HS-27A (cell line): ENCODE measurements at places on chromosomes 2 and 18.

- no peak for DNase-seq
Measured at GRCh38 chr18:7641813-7642212, 74.7 kb downstream of the PTPRM start.

DNA sequence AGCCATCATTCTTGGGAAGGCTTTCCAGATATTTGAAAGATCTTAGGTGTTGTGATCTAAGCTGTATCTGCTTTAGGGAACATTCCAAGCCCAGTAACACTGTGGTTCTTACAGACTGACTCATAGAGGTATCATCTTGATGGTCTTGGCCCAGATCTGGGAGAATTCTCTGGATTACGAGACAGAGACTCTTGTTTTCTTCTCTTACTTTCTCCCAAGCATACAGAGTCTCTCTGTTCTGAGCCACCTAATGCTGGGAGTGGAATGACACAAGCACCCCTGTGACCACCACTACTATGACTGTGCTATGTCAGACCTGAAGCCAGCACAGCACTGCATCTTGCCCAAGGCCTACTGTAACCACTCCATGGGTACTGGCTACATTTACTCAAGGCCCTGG, 81.0 kb upstream of the EPAS1 start:
- no peak for DNase-seq

GRCh38 chr2:75655861-75656260, 9.3 kb downstream of the MRPL19 start:
- no peak for DNase-seq

DNA sequence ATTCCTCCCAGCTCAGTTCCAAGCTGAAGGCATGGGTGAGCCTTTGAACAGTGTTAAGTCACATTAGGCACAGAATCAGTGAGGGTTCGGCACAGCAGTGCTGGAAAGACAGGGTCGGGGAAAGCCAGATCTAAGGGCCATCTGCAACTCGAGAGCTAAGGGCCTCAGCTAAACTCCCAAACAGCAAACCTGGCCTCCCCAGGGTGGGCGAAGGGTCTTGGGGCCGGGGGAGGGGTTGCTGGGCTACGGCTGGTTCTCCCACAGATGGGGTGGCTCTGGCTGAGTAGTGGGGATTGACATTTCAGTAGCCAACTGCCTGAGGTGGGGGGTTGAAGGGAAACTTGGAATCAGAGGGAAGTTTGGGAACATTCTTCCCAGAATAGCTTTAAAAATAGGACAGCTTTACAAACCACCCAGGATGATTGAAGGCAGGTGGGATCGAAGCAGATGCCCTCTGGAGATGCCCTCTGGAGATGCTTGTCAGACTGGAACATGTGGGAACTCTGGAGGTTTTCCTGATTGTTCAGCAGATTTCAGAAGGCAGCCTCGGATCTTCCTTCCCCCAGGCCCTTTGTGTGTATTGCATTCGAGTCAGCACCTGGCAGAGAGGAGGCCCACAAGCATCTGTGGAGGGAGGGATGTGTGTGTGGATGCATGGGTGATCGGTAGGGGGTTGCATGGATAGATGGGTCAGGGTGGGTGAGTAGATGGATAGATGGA, 156.4 kb downstream of the SMAD7 start:
- DNase-seq = no peak

- DNase-seq = no peak
Measured at GRCh38 chr18:23532848-23533247, 29.5 kb downstream of the RMC1 start.

DNA sequence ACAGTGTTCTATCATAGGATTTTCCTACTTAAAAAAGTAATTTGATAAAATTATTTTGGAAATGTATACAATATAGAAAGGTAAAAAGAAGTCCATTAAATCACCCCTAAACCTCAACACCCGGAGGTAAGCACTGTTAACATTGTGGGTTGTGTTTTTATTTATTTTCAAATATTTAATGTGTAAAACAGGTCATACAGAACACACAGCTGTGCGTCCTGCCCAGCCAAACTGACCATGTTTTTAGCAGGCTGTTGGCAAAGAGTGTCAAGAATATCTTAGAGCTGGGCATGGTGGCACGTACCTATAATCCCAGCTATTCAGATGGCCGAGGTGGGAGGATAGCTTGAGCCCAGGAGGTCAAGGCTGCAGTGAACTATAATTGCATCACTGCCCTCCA, 78.8 kb upstream of the ZNF532 start:
- DNase-seq = no peak

DNA sequence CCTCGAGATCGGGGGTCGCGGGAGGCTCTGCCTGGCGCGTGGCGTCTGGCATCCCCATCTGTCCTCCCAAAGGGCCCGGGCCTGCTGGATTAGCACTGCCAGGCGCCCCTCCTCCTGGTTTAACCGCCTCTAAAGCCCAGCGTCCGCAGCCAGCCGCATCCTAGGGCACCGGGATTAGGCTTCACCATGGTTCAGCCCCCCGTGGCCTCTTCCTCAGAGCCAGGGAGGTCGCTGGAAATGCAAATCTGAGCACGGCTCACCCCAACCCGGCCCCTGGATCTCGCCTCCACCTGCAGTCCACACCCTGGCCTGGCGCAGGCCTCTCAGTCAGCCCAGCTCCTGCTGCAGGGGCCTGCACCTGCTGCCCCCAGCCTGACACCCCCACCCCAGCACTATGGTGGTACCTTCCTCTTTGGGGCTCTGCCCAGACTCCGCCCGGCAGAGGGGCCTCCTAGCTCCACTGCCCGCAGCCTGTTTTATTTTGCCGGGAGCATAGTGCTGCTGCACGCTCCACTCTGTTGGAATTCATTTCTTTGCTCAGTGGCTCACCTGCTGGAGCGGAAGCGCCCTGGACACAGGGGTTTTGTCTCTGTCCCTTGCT, 13.2 kb downstream of the PRELID3A start:
- DNase-seq = no peak

DNA sequence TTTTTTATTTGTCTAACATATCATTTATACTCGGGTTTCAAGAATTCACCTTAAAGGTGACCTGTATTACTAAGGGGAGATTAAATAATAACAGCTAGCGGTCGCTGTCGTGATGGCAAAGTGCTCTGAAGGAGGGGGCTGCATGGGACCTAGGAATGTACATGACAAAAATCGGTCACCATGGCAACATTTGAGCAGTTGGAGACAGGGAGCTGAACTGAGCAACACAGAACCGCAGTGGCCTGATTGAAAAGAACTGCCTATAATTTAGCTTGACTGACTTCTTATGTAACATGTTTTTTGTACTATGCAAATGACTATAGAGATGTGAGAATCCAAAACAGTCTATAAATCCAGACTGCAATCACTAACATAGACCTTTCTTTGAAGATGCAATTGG, 34.3 kb upstream of the EPHA4 start:
- DNase-seq = no peak

GRCh38 chr2:151191001-151191400, 70.7 kb downstream of the RBM43 start:
- no peak for DNase-seq

DNA sequence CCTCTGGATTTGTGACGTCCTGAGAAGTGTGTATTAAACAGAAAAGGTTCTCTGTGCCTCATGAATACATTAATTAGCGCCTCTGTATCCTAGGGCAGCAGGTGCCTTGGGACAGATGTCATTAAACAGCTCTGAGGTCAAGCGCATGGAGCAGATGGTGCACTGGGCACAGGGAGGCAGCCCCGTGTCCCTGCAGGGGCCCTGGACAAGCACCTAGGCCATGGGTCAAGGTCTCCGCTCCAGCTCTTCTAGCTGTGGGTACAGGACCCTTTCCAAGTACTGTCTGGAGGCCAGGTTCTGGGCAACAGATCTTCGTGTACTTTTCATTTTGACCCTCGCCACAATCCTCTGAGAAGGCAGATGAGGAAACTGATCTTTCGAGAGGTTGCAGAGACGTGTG, 126.4 kb downstream of the KCTD1 start:
- no peak for DNase-seq

DNA sequence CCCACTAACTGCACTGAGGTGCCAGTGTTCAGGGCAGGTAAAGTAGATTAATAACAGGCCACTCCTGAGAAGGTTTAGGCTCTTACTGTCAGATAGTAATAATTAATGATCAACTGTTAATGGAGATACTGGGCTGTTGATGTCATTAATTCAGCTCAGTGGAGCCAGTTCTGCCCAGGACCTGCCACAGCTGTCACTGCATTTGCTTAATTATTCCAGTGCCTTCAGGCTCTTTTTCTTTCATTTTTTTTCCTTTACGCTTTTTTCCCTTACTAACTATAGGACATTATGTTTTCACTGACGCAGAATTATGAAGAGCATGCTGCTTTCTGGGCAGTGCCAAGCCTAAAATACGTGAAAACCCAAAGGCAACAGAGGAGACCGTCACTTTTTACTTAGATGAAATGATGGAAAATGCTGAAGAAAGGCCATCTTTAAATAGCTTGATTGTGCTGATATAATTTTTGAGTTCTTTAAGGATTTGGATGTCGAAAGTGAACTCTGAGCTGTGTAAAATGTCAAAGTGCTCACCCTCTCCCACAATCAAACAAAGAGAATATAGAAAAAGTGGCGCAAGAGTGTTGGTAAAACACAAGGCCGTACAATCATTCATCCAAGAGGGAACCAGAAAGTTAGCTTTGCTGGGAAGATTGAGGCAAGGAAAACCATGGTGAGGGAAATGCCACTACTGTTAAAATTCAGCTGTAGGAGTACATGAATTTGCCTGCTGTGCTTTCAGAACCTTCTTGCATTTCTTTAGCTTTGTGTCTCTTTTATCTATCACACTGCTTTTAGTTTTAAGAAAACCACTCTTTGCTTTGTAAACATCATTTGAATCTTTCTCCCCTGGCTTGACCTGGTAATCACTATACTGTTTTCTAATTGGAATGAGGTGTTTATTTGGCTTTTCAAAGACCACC, 192.0 kb upstream of the ZEB2 start:
- DNase-seq = no peak

- DNase-seq = no peak
Measured at GRCh38 chr2:63261137-63261621, 210.5 kb downstream of the OTX1 start.

- DNase-seq = no peak
Measured at GRCh38 chr2:5412001-5412400, 280.2 kb upstream of the SOX11 start.

DNA sequence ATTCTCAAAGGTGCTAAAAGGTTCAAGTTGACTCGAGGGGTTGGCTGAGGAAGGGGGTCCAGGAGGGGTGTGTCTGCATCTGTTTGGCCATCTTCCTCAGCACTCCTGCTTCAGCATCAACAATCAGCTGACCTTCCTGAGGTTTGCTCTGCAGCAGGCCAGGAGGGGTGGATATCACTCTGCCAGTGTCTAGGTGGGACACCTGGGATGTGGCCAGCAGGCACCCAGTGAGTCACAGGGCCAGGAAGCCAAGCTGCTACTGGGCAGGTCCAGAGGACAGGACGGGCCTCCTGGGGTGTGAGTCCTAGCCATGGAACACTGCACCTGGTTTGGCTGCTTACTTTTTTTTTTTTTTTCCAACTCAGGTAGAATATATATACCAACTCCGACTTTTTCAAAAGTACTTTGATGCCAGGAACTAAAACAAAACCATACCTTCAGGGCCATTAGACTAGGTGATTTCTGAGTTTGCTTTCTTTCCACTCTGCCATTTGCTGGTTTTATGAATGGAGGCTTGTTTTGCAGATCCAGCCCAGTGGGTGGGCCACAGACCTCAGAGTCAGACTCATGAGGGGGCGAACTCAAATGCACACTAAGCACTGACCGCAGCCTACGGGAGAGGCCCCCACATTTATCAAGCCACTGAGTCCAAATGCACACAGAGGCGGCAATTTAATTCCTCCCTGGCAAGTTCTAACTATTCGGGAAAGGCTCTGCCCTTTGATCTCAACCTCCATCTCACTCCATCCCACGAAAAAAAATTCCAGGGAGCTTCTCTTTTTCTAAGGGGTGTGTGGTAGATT, 76.0 kb downstream of the UXS1 start:
- DNase-seq = no peak

DNA sequence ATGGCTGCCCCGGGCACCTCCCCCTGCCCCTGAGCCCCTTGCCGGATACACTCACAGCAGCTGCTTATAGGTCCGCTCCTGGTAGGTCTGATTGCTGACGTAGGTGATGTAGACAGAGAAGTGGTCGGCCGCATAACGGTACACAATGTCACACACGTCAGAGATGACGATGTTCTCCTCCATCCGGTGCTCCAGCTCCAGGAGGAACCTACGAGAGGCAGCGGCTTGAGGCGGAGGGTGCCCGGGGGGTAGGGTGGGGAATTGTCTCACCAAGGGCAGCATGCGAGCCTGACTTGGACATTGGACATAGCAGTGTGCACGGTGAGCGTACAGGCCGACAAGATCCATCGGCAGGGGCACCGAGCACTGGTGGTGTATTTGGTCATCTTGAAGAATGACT, 22.8 kb downstream of the SNORC start:
- DNase-seq = no peak

DNA sequence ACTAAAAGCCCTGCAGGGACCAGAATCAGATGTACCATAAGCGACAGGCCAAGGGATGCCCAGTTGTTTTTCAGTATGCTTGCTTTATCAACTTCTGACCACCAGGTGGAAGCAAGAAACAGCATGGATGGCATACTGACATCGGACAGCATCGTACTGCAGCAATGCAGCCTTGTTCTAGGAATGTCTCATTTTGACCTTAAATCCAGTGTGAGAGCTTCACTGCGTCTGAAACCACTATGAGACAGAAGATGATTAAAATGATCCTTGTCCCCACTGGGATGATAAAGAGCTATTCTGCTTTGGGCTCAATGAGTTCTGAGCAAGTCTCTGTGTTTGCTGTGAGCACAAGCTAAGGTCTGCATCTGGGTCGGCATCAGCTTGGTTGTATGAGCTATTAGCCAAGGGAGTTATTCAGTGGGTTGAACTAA, 54.3 kb downstream of the CDK15 start:
- no peak for DNase-seq

DNA sequence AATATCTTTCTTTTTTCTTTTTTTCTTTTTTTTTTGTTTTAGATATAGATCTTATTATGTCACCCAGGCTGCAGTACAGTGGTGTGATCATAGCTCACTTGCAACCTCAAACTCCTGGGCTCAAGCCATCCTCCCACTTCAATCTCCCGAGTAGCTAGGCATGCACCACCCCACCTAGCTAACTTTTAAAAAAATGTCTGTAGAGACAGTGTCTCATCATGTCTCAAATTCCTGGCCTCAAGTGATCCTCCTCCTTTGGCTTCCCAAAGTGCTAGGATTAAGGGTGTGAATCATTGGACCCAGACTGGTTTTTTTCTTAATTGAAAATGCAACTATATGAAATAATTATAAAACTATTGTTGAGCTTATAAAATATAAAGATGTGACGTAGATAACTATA, 9.8 kb upstream of the ZCCHC2 start:
- DNase-seq = no peak

- no peak for DNase-seq
Measured at GRCh38 chr2:146376511-146377064, 1468.2 kb upstream of the ACVR2A start.

GRCh38 chr18:11497585-11497984, 111.8 kb upstream of the SLC35G4 start:
- no peak for DNase-seq

- DNase-seq = no peak
Measured at GRCh38 chr2:64288321-64289193, 144.3 kb upstream of the PELI1 start.

GRCh38 chr2:7819316-7819715, 862.5 kb upstream of the ID2 start:
- no peak for DNase-seq
